ENCODE measurements at places on chromosomes 5 and 9.

DNA sequence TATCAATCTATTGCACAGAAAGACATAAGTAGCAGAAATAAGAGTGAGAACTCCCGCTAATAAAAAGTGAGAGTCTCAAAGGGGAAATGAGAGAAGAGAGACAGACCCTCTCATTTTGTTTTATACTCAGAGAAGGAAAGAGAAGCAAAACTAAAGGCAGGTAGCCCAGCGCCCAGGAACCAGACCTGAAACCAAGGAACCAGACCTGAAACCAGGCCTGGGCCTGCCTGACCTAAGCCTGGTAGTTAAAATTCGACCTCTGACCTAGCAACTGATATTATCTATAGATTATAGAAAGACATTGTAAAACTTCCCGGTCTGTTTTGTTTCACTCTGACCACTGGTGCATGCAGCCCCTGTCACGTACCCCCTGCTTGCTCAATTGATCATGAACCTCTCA, 134.5 kb upstream of the SEMA6A start:
- DNase-seq = no peak

GRCh38 chr9:13292782-13293181, 13.3 kb upstream of the MPDZ start:
- no peak for DNase-seq

DNA sequence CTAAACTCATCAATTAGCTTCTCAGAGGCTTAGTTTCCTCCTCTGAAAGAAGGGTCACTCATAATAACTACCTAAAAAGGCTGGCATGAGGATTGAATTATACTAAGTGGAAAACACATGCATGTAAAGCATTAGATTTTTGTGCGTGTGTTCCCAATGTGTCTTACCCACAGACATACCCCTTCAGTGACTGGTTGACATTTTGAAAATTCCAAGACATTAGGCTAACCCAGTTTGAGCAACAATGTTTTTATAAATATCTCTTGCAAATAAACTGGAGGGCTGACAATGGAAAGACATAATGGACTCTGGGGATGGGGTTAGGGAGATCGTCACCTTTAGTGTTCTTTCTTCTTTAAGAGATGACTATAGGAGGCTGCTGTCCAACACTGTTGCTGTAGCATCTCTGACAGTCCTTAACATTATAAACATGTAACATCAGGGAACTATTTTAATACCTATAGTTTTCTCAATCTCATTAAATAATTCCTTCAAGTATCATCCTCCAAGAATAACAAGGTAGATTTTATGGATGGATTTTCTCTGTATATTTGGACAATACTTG, 24.3 kb downstream of the HMHB1 start:
- no peak for DNase-seq

GRCh38 chr9:116163293-116164055, 9.9 kb downstream of the PAPPA start:
- DNase-seq = no peak

DNA sequence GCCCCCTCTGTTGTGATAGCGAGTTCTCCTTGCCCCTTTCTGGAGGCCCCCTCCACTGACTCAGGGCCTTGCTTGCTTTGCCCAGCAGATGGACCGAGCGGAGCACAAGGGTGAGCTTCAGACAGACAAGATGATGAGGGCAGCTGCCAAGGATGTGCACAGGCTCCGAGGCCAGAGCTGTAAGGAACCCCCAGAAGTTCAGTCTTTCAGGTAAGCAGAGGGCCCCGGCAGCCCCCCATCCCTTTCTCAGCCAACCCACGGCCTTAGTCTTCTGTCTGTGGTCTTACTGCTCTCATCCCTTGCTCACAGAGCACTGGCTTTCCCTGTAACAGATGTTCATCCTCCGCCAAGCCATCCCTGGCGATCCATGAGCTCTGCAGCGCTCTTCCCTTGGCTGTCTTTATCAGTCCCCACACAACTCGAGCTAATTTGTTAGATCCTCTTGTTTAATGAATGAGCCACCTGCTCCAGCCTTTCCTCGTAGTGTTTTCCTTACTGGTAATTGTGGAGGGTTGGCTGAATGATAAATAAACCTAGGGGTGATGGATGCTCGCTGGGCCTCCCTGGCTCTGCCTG, 18.4 kb upstream of the RARS1 start:
- DNase-seq = no peak

DNA sequence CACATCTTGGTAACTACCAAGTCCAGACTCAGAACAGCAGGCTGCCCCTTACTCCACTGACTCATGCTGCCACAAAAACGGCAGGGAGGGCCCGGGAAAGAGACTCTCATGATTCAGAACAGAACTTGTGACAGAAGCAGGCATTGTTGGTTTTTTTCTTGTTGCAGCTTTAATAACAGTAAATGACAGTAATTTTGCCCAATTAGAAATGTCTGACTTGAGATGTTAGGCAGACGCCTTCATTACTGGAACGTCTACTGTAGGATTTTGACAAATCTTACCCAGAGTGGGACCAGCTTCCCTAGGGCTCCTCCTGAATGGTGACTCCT, 77.9 kb downstream of the SEMA5A start:
- no peak for DNase-seq

GRCh38 chr5:35598707-35599370, 18.8 kb upstream of the SPEF2 start:
- DNase-seq = no peak

GRCh38 chr5:13740471-13740870, 204.0 kb downstream of the DNAH5 start:
- DNase-seq = no peak

GRCh38 chr5:139399501-139400121, 4.3 kb downstream of the SPATA24 start:
- no peak for DNase-seq

- peak; percentile 20 for DNase-seq
Observed at GRCh38 chr5:72598401-72599064, 91.3 kb upstream of the ZNF366 start.

DNA sequence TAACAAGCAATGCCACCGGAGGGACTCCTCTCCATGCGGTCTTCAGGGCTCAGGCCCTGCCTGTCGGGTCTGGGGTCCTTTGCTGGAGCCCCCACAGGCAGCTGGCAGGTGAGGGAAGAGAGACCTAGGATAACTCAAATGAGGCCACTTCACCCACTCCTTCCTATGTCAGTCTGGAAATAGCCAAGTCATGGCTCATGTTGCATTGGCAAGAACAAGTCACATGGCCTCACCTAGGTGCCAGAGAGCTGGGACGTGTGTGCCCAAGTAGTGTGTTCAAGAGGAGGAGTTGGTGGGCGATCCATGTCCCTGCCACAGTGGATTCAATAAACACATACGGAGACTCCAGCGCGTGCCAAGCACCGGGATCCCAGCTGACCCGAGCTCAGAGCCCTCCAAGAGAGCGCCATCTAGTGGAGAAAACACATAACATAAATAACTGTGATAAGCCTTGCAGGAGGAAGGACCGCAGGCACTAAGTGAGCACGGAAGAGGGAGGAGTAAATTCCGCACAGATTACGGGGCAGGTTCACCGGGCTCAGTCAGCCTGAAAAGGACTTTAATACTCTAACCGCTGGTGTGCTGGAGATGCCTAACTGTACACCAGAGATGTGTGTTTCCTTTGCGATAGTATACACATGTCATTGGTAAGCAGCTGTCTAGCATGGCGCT, 580.8 kb downstream of the CCDC171 start:
- DNase-seq = no peak

- DNase-seq = no peak
Observed at GRCh38 chr5:142697356-142698255, 11.7 kb upstream of the FGF1 start.

GRCh38 chr5:33827885-33828284, 63.9 kb downstream of the ADAMTS12 start:
- DNase-seq = no peak

GRCh38 chr9:73079326-73079725, 72.3 kb upstream of the ANXA1 start:
- no peak for DNase-seq

DNA sequence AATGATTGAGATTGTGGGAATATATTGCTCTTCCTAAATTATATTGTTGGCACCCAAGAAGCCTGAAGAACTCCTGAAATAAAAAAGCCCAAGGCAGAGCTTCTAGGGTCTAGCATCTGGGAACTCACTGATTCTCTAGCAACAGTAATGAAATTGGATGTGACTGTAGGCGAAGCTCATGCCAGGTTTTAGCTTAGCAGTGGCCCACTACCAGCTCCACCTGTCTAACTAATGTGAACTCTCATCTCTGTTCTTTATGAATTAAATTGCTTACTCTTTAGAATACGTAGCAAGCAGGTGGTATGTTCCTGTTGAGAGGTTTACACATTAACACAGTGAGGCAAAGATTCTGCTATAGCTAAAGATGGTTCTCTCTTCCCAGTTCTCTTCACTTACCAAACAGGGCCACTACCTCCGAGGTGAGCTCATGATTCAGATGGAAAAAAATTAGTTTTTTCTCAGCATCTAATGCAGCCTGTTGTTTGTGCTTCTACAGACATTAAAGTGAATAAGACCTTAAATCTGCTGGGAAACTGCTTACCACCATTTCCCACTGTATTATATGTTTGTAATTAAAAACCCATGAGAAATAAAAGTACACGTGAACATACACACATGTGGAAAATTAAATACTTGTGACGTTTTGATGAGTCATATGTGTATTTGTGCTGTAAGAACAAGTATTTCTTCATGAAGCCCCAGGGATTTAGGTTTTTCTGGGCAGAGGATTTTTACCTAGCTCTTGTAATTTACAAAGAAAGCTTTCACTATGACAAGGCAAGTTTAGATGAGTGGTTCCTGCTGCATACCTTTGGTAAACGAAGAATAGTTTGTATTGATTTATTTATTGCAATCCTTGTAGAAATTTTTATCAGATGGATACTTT, 360.1 kb downstream of the KDM4C start:
- no peak for DNase-seq

DNA sequence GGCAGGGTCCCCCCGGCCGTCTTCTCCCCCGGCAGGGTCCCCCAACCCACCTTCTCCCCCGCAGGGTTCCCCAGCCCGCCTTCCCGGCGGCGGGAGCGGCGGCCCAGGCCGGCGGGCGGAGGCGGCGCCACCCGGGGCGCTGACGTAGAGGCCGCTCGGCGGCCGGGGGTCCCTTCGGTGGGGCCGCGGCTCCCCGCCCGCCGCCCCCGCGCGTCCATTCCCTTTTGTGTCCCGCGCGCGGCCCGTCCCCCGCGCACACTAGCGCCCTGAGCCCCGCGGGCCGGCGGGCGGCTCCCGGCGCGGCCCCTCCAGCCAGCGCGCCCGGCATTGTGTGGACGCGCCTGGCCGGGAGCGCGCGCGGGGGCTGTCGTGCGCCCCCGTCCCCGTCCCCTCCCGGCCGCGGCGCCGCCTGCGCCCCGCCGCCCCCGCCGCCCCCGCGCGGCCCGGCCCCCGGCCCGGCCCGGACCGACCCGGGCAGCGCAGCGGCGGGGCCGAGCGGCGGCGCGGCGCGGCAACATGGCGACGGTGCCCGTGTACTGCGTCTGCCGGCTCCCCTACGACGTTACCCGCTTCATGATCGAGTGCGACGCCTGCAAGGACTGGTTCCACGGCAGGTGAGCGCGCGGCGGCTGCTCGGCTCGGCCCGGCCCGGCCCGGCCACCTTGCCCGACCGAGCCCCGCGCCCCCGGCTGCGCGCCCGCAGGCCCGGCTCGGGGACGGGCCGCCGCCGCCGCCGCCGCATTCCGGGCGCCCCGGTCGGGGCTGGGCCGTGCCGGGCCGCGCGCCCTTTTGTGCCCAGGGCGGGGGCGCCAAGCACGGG, at the start of gene PHF2:
PHF2 (plus strand) TSS at position 327 of the 820 bp plus-strand sequence; CDS start at position 517, 190 bp downstream.
- DNase-seq = peak; percentile 26

DNA sequence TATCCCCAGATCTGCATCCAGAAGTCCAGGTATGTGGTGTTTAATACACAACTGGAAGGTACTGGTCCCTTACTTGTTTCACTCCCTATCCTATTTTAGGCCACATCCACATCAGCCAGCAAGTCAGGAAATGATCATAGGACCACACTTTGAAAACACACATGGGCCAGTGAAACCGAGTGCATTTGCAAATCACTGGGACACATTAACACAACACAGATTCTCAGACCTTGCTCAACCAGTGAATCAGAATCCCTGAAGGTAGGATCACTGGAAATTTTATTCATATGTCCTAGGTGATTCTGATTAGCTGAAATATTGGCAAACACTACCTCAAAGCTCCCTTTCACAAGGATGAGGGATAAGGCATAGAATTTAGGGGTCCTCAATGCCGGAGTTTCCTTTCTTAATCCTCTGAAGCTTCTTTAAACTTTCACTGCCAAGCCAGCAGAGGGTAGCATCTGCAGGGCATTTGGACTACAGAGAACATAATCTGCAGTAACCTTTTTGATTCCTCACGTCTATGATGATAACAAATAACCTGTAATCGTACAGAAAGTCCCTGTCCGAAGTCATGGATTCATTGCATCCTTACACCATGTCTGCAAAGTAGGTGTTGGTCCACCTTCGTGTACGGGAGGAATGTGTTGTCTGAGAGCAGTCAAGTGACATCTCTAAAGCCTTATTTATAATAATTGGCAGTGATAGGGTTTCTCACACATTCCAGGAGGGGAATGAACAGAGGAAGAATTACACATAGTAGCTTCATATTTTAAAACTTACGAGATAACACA, 11.0 kb upstream of the ABLIM3 start:
- no peak for DNase-seq

- DNase-seq = no peak
Observed at GRCh38 chr9:136664000-136664915, 1.5 kb downstream of the EGFL7 start.

DNA sequence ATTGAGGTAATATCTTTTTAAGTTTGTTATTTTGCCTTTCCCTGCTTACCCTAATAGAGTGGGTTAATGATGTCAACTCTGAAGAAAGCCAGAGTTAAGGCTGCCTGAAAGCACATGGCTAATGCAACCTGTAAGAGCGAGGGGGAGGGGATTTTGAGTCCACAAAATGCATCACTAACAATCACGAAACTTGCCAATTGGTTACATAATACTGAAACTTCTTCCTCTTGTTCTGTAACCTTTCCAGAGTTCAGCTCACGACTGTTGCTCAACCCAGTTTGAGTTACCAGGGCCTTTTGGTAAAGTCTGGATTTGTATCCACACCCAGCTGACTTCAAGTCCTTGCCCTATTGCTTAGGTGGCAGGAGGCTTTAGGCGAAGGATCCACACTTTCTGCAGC, 308.8 kb downstream of the EFNA5 start:
- no peak for DNase-seq

- peak; percentile 33 for DNase-seq
Observed at GRCh38 chr5:36701085-36701698, 94.8 kb downstream of the SLC1A3 start.

- no peak for DNase-seq
Observed at GRCh38 chr5:61333954-61334867, 2.2 kb downstream of the ZSWIM6 start.

GRCh38 chr5:56774957-56775356, 40.4 kb upstream of the MAP3K1 start:
- DNase-seq = no peak

GRCh38 chr9:130235558-130236435, 29.8 kb upstream of the HMCN2 start:
- DNase-seq = peak; percentile 79
